Stomach (tissue), 19 donors: ENCODE measurements at places on chromosomes 6 and 20. TPM values are rescaled to one million over a fixed set of nuclear protein-coding genes. Genes with fewer than 3 reads are reported as not detected.

The NKAIN4 gene
- total RNA-seq = 4.4 TPM

GRCh38 chr20:58020656-58021454 lies 207.6 kb downstream of the ANKRD60 start:
- no peak for DNase-seq

The HAO1 gene
- total RNA-seq = not detected

The UST gene
- 2.5 TPM for total RNA-seq

GRCh38 chr6:159180001-159180400 lies 10.8 kb downstream of the FNDC1 start:
- DNase-seq = no peak

- peak; percentile 81 for DNase-seq
Observed at GRCh38 chr6:89368107-89368506, 15.6 kb upstream of the UBE2J1 start.

GRCh38 chr6:24930431-24930871 lies 5.3 kb downstream of the RIPOR2 start:
- no peak for DNase-seq

The TMEM239 gene
- total RNA-seq = not detected

DNA sequence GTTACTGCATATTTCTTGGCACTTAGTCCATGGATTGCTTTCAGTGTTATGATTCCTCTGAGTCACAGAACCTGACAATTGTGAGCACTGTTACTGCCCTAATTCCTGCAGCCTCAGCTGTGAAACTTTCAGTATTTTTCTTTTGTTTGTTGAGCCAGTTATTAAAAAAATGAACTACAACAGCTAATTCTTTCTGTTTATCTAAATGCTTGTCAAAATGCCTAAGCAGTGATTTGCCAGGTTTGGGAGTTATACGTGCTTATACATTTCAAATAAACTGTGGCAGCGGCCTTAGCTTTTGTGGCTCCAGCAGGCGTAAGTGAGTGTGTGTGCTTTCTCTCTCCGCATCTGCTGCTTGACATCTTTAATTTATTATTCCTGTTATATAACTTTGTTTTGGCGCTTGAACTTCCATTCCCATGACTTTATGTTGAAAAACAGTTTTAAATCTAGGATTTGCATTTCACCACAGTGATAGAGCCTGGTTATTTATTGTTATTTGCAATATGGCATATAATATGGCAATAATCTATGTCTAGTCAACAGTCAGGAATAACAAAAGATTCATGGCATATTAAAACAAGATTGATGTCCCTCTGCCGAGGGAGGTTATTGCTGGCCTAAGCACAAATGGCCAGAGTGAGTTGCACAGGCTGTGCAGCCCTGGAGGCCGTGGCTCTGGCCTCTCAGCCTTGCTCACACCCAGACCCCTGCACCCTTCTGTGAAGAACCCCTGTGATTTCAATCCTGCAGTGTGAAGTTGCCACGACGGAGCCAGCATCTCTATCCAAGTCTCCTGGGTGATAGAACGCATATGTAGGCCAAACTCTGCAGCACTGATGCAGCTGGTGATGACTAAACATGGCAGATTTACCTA lies 303.4 kb downstream of the THBS2 start:
- DNase-seq = peak; percentile 69

- DNase-seq = no peak
Observed at GRCh38 chr6:3307436-3307835, 48.7 kb downstream of the PSMG4 start.

GRCh38 chr6:90038961-90039653 lies 144.8 kb downstream of the GJA10 start:
- DNase-seq = no peak

DNA sequence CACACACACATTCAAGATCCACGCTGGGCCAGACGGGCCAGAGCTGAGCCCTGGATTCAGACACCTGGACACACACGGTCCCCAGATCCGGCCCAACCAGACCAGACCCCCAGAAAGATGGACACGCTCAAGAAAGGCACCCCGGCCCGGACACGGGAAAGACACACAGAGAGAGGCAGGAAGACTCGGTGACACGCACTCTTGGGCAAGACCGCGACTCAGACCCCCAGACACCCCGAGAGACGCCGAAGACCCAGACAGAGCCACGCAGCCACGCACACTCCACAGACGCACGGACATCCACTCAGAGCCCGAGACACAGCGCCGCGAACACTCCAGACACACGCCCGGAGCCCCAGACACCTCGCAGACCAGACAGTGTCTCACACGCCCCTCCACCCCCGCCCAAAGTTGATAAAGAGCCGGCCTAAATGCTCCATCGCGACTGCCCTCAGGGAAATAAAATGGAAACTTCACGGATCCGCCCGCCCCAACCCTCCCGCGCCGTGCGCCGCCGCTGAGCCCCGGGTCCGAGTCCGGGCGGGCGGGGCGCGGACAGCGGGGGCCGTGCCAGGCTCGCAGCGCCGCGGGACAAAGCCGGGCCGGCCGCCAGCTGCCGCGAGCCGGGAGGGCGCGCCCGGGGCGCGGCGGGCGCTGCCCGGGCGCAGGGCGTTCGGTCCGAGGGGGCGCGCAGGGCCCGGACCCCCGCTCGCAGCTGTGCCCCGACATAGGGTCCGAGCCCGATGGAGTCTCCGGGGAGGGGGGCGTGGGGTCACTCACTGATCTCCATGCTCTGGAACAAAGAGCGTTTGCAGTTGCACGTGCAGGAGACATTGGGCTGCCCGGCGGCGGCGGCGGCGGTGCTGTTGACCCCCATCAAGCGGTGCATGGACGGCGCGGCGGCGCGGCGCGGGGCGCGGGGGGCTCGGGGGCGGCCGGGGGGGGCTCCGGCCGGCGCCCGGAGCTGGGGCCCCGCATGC lies 831 bp downstream of the PMEPA1 start:
- peak; percentile 67 for DNase-seq

DNA sequence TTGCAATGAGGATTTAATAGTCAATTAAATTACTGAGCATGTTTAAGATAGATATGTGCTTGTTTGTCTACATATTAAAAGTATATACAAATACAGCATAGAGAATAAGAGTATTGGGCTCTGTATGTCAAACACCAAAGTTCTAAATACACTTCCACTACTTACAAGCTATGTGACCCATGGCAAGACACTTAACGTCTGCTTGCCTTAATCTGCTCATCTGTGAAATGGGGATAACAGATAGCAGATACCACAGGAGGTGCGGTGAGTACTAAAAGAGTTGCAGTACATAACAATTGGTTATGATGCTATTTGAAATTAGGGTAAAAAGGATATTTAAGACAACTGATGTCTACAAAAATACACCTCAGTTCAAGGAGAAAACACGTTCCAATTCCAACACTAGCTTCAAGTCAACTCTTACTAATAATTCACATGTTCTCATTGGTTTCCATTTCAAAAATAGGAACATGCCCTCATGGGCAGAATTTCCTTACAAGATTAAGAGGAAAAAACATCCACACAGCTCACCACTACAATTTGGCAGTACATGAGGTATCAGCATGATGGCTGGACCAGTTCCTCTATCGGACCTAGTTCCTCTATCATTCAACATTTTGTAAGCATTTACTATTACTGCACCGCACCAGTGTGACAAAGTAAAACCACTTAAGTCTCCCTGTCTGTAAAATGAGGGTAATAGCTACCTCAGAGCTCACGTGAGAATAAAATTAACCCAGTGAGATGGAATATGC lies 101.1 kb downstream of the SMLR1 start:
- peak; percentile 22 for DNase-seq

DNA sequence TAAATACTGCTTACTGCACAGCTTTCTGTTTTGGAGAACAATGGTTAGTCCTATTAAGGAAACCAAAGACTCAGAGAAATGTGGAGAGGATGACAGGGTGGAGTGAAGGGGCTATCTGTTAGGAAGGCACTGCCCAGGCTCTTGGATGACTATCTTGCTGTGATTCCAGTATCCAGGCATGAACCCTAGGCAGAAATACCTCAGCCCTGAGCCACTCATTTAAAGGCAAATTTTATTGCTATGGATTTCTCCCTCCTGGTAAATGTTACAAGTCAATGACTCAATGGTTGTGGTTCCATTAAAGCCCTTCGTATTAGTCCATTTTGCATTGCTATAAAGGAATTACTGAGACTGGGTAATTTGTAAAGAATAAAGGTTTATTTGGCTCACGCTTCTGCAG lies 25.9 kb downstream of the ADGRF4 start:
- no peak for DNase-seq

DNA sequence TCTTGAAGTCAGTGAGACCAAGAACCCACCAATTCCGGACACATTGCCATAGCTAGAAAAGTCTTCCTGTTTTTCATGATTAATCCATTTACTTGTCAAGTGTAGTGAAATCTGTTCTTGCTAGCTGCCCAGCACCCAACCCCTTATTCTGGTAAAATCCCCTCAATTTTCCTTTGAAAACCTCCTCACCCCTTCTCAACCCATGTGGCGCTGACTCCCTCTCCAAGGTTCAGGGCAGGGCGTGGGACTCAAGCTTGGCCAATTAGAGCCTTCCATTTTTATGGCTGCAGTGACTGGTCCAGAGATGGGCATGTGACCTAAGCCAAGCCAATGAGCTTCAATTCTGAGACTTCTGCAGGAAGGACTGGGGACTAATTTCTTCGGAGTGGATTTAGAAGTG lies 9.8 kb upstream of the ZBP1 start:
- DNase-seq = no peak

- DNase-seq = no peak
Observed at GRCh38 chr6:113713665-113714064, 143.5 kb upstream of the MARCKS start.

The TUBB1 gene
- total RNA-seq = not detected

DNA sequence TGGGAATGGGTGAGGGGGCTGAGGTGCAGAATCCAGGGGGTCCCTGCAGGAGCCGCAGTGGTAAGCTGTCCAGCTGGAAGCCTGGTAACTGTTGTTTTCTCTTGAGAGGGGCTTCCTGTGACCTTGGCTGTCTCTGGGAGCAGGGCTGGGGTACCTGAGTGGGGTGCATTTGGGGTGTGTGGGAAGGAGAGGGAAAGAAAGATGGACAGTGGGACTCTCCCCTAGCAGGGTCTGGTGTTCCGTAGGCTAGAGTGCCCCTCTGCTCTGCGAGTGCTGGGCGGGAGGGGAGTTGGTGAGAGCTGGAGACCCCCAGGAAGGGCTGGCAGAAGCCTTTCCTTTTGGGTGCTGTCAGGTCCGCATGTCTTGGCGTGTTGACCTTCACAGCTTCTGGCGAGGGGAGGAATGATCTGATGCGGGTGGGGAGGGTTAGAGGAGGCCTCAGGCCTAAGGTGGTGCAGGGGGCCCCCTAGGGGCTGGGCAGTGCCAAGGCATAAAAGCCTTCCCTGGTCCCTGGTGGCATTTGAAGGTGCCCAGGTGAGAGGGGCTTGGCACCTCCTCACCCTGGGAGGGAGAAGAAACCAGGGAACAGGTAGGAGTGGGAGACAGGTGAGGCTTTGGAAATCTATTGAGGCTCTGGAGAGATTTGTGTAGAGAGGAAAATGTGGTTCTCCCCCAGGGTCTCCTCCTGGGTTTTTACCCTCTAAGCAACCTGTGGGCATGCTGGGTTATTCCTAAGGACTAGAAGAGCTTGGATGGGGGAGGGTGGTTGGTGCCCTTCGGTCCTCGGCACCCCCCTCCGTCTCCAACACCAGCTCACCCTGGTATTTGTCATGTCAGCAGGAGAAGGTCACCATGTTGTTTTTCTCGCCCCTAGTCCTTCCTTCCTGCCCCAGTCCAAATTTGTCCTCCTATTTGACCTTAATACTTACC lies 3.3 kb downstream of the VEGFA start:
- peak; percentile 87 for DNase-seq
